ENCODE measurements at places on chromosomes 12 and 14. TPM values are rescaled to one million over a fixed set of nuclear protein-coding genes. Genes with fewer than 3 reads are reported as not detected.

CMA1 gene
- not detected for total RNA-seq

FOXN4 gene
- total RNA-seq = not detected

RERG gene
- total RNA-seq = not detected

GRCh38 chr14:103499709-103500108 is 22.9 kb downstream of the CKB start:
- no peak for DNase-seq

DNA sequence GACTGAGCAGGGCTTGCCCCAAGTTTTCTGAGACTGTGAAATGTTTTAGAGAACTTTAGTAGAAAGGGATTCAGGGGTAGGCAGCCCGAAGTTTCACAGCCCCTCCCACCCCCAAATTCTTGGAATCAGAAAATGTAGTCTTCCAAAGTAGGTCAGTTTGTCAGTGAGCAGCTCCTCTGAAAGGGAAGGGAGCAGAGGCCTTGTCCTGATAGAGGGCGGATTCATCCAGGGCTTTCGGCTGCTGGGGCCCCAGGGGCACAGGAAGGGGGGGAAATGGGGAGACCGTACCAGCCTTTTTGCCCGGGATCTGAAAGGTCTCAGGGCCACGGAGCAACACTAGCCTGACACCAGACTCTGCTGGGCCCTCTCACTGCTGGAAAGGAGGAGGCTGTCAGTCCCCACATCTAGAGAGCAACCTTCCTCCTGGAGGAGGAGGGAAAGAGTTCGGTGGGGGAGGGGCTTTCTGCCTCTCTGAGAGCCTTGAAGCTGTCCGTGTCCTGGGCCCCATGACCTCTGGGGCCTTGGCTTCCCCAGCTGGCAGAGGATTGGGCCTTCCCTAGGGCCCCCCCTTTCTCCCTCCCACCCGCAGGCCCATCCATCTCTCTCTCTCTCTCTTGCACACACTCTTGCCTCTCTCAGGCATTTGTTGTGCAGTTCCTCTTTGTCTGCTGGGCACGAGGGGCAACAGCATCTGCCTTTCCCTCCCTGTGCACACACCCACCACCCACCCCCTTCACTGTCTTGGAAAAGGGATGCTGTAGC is at the start of gene IKZF4:
IKZF4 (plus strand) TSS at position 621 of the 762 bp plus-strand sequence. CDS start 451 bp downstream, outside the sequence.
- no peak for DNase-seq

DNA sequence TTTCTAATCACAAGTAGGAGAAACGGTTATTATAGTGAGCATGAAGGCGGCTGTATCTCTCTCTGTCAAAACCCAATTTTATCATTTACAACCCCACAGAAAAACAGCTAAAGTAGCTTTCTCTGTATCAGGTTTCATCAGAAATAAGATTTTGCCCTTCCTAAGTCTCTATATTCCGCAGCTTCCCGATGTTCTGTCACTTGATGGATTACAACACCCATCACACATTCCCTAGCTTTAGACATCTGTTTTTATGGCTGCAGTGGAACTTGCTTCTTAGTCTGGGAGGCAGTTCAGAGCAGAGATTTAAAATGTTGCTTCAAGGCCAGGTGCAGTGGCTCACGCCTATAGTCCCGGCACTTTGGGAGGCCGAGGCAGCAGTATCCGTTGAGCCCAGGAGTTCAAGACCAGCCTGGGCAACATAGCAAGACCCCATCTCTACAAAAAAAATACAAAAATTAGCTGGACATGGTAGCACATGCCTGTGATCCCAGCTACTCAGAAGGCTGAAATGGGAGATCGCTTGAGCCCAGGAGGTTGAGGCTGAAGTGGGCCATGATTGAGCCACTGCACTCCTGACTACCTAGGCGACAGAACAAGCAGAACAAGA is 27.6 kb upstream of the FOXN3 start:
- DNase-seq = no peak

GRCh38 chr12:18719922-18720510 is 17.8 kb downstream of the PLCZ1 start:
- no peak for DNase-seq

Measured in HT-29 (cell line).